Jurkat, Clone E6-1 (cell line): ENCODE measurements at places on chromosomes 7 and 10.

DNA sequence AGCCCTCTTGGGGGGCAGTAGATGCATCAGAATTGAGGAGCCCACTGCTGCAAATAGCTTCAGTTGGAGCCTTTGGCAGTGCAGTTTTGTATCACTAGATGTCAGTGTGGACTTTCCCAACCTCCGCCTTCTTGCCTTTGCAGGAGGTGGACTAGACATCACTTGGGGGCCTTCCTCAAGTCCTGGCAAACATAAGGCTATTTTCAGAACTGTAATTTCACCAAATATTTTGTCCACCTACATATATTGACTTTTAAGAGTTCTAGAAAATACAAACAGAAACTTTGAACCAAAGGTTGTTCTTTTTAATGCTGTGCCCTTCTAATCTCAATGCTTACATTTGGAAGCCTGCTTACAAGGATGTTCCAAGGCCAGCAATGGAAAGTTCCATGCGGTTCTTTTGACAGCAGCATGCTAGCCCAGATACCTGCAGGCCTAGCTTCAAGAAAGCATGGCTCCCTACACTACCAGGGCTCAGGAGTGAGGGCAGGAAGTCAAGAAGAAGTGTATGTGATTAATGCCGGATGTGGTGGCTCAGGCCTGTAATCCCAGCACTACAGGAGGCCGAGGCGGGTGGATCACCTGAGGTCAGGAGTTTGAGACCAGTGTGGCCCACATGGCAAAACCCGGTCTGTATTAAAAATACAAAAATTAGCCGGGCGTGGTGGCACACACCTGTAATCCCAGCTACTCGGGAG, 8.0 kb upstream of the ZNRF2 start:
- peak; percentile 65 for DNase-seq

DNA sequence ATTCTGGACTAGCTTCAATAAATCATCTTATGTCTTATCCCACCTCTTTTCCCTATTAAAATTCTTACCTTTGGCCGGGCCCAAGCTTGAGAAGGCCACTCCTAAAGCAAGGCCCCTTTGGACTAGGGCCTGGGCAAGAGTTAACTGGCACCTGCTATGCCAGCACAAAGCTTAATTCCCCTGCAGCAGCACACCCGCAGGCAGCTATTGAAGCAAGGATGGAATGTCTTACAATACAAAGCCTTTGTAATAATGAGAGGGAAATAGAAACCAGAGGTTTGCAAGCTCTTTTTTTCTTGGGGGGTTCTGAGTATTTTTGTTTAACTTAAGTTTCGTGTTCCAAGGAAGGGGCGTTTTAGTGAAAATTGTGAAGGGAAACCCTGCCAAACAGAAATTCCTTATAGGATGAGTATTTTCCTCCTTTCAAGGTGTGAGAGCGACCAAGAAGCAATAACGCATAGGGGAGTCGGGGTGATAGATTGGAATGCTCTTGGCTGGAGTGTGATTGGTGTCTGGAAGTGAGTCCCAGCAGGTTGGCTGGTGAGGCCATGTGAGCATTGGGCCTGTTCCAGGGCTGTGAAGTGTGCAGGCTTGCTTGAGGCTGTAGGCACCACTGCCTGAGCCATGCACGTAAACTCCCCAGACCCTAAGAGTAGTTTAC, 148.5 kb downstream of the KIAA1217 start:
- no peak for DNase-seq

DNA sequence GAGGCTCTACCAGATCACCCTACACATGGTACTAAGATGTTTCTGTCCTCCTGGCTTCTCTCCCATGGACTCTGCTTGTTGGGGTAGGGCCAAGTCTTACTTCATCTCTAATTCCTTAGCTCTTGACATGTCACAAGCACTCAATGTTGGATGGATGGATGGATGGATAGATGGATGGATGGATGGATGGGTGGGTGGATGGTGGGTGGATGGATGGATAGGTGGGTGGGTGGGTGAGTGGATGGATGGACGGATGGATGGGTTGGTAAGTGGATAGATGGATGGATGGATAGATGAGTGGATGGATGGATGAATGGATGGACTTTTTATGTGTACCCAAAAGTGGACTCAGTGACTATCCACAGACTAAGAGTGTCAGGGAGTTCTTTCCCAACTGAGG, 28.5 kb downstream of the HSPA12A start:
- no peak for DNase-seq

DNA sequence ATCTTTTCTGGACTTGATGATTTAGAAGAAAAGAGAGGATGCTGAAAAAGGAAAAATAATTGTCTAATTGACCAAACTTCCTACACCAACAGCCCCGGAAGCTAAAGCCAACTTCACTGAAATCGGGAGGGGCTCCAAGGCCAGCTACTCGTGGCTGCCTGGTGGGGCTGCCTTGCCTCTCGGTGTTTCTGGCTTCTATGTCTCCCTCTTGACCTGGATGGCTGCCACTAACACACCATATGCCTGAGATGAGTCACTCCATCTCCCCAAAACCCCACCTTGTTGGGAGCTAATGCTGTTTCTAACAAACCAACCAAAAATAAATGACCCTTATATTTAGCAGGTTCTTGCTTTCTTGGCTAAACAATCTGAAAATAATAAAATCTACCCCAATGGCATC, 87.6 kb upstream of the AFAP1L2 start:
- DNase-seq = no peak

DNA sequence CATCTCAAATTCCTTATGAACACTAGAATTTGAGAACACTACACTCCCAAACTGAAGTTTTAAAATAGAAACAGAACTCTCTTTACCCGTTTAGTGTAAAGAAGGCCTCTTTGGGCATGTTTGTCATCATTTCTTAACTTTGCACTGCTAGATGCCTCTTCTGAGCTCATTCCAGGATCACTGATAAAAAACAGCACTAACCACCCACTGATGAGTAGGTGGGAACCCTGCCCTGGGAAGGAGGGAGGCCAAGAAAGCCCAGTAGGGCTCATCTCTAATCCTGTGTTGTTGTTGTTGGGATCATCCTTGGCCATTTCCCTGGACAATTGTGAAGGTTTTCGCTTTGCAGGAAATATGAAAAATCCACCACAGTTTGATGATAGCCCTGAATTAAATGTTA, 68.2 kb downstream of the CUBN start:
- no peak for DNase-seq

- no peak for DNase-seq
These were observed 108.1 kb downstream of the EEPD1 start for GRCh38 chr7:36261019-36261754.

GRCh38 chr10:22250897-22251660, 33.3 kb upstream of the EBLN1 start:
- no peak for DNase-seq

GRCh38 chr10:3872712-3873329, 87.8 kb upstream of the KLF6 start:
- DNase-seq = no peak

- DNase-seq = no peak
These were observed 825 bp downstream of the RAB11FIP2 start for GRCh38 chr10:118045837-118046394.

DNA sequence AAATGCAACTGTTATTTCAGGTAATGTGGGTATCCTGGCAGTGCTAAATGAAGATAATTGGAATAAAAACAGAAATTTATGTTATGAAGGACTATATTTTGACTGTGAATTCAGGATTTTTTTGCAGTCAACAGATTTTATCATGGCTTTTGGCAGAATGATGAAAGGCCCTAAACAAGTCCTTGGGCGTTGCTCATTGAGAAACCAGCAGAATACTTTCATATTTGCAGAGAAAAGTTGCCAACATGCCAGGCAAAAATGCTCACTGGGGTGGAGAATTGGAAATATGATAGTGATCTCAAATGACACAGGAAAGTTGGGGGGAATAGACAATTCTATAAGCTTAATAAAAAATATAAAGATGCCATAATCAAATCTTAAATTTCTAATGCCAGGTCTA, 121.1 kb downstream of the GPR85 start:
- DNase-seq = no peak

- DNase-seq = no peak
These were observed 1.8 kb upstream of the STEAP2 start for GRCh38 chr7:90209776-90210175.

- DNase-seq = no peak
These were observed 755.3 kb upstream of the GALNT17 start for GRCh38 chr7:70376561-70377031.

DNA sequence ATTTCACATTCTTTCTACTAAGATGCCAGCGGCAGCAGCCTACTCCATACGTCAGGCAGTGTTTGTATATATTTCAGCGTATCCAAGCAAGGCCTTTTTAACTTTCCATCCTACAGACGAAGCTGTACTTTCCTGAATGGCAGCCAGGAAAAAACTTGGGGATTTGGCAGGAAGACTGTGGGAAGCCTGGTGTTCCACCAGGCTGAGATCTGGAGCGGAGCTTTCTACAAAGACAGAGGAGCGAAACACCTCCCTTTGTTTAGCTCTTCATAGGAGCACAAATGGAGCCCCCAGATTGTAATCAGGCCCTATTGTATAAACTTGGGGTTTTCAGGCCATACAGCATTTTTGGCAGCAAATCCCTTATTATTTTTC, 143.8 kb downstream of the TES start:
- no peak for DNase-seq

DNA sequence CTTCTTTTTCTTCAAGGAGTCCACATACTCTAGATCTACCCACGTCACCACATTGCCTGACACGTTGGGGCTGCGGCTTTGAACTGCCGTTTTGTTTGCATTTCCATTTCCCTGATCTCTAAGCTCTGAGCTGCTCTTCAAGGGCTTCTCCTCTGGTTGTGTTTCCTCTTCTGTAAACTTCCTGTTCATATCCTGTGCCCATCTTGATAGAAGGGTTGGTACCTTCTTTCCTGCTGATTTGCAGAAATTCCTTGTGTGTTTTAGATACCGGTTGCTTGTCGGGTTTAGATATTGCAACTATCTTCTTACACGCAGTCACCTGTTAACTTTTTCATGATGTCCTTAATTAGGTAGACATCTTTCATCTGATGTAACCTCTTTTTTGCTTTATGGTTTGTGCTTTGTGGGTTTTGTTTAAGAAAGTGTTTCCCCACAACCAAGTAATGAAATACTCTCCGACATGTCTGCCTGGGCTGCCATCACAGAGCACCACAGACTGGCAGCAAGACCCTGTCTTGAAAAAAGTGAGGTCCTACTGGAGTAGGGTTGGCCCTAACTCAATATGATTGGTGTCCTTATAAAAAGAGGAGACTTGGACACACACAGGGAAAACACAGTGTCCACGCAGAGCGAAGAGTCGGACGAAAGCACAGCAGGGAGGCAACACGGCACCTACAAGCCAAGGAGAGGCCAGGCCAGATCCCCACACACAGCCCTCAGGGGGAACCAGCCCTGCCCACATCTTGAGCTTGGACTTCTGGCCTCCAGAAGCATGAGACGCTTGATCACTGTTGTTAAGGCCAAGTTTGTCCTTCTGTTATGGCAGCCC, 99.1 kb upstream of the PDGFA start:
- DNase-seq = peak; percentile 97

DNA sequence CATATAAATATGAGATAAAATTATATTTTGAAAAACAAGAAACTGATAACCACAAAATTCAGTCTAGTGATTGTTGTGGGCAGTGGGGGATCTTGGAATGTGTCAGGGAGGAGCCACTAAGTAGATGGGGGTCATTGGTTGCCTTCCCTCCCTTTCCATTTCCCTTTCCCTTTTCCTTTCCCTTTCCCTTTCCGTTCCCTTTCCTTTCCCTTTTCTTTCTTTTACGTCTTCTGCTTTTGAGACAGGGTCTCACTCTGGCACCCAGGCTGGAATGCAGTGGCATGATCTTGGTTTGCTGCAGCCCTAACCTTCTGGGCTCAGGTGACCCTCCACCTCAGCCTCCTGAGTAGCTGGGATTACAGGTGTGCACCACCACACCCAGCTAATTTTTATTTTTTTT, 51.0 kb downstream of the DYNC2I1 start:
- no peak for DNase-seq

- DNase-seq = no peak
These were observed 23.8 kb upstream of the WDR11 start for GRCh38 chr10:120827251-120827875.

DNA sequence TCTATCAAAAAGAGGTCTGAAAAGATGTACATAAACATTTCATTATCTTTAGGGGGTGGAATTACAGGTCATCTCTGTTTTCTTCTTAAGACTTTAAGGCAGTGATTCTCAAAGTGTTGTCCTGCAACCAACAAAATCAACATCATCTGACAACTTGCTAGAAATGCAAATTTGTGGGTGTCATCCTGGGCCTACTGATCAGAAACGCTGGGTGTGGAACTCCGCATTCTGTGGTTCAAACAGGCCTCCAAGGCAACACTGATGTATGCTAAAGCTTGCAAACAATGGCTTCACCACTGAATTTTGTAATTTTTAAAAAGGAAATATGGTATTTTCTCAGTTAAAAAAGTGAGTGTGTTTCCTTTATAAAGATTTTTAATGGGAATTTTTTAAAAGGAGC, 402.0 kb upstream of the LRRN3 start:
- DNase-seq = no peak

DNA sequence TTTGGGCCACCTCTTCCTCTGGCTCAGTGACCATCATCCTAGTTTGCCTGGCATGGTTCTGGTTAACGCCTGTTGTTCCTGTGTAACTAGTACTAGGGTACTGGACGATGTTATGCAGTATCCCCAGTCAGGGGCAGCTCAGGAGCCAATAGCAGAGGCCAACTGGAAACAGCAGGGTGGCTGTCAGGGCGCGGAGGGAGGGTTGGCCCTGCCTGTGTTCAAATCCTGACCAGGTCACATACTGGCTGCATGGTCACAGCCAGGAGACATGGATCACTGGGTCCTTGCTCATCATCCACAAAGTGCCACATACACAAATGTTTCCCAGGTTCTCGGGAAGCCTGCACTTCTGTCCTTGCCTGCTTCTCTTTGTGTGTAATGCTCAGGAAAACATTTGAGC, 12.3 kb upstream of the RBP3 start:
- DNase-seq = no peak

DNA sequence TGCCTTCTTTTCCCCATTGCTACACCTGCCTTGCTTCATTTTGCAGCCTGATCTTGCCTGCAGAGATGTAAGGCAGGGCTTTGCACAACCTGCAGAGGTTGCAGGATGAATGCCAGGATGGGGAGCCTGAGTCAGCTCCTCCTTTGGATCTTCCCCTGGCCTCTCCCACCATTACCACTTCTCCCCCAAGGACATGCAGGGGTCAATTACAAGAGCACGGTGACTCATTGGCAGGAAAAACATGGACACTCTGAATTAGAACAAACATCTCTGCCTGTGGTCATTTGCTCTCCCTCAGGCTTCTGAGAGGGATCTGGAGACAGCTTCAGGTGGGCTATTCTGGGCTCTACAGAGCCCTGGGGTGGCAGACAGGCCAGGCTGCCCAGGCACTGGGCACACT, 89.2 kb downstream of the HERPUD2 start:
- no peak for DNase-seq
